BE2C (cell line): ENCODE measurements at places on chromosomes 4 and X.

DNA sequence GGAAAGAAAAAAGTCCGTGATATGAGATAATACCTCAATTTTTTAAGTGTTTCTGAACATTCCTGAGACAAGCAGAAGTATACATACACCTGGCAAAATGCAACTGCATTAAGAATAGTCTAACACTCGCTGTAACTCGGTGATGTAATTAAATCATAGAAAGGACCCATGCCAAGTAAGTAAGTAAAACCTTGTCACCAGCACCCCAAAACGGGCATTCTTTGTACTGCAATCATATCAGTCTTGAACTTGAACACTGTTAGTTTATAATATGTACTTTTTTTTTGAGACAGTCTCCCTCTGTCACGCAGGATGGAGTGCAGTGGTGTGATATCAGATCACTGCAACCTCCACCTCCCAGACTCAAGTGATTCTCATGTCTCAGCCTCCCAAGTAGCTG lies 47.4 kb downstream of the SMIM14 start:
- peak; percentile 34 for DNase-seq

- no peak for DNase-seq
Measured at GRCh38 chrX:25667681-25668080, 470.5 kb upstream of the MAGEB18 start.

GRCh38 chr4:27887646-27888045 lies 1027.0 kb downstream of the STIM2 start:
- no peak for DNase-seq

GRCh38 chrX:16162391-16162790 lies 4.9 kb upstream of the MAGEB17 start:
- no peak for DNase-seq

- DNase-seq = no peak
Measured at GRCh38 chr4:61204353-61205060, 4.4 kb downstream of the ADGRL3 start.

GRCh38 chr4:76607266-76607799 lies 172.3 kb downstream of the SHROOM3 start:
- no peak for DNase-seq

DNA sequence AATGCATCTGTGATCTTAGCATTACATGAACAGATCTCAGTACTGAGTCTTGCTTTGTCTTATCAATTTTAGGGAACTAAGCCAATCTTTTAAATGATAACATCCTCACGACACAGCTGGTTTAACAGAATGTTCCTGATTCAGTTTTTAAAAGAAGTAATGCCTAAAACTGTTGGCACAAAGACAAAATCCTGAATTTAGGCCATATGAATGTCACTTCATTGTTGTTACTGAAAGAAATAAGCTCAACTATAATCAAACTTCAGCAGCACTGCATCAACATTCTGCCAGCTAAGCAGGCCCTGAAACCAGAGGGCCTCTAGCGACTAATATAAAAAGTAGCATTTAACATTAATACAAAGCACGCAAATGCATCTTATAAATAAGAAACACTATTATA lies 130.6 kb downstream of the FRYL start:
- DNase-seq = no peak

GRCh38 chr4:33696586-33696985 lies 2547.7 kb downstream of the ARAP2 start:
- no peak for DNase-seq

DNA sequence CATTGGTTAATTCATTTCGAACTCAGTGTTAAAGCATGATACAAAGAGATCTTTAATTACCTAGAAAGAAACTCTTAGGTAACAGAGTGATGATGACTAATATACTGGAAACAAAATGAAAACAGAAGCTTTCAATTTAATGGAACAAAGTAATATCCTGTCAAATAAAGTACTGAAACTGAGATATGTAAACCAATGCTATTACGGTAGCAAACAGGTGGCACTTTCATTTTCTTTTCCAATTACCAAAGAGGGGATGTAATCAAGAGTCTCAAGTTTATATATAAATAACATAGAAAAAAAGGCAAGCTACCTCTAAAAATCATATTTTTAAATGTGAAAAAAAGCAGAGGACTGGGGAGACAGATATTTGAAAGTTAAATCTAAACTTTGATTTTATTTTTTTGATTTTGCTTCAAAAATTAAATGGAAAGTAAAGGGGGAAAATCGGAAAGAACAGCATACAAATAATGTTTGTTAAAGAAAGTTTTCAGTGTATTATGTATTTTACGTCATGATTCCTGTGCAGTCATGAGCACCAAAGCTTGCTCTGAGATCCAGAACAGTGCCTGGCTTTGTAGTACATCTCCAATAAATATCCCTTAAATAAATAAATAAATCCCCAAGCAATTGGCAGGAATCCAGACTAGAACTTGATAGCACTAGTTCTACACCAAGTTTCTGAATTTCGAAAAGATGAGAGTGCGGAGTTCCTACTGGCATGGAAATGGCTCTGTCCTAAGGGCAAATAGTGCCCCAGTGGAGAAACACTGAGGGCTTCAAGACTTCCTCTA lies 25.0 kb upstream of the RAPGEF2 start:
- DNase-seq = no peak

- no peak for DNase-seq
Measured at GRCh38 chr4:147367891-147368290, 113.0 kb upstream of the EDNRA start.

GRCh38 chr4:55879224-55879623 lies 25.8 kb downstream of the EXOC1 start:
- peak; percentile 19 for DNase-seq

DNA sequence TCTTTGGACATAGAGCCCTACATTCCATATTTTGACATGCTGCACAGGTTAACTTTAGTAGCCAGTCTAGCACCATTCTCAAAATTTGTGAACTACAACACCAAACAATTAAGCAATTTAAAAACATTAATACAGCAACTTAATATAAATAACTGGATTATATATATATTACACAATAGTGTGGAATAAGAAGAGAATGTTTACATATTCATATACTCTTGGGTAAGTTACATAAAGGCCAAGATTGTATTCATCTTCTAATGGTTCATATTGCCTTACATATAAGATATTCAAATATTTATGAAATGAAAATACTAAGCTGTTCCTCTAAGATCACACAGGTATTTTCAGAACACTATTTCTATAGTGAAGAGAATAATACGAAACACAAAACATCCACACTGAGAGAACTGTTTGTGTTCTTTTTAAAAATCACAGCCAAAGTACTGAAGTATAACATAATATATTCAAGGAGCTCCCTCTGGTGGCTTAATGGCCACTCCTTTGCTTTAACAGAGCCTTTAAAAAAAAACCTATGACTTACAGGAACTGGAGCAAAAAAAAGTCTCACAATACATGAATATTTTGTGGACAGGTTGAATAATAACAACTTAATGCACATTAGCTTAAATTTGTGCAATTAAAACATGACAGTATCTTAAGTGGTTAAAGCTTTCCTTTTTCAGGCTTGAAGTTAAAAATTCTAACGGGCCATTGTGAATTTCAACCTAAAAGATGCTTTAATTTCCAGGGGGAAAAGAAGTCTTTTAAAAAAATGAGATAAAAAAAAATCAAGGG lies 46.2 kb downstream of the NEK1 start:
- peak; percentile 56 for DNase-seq

DNA sequence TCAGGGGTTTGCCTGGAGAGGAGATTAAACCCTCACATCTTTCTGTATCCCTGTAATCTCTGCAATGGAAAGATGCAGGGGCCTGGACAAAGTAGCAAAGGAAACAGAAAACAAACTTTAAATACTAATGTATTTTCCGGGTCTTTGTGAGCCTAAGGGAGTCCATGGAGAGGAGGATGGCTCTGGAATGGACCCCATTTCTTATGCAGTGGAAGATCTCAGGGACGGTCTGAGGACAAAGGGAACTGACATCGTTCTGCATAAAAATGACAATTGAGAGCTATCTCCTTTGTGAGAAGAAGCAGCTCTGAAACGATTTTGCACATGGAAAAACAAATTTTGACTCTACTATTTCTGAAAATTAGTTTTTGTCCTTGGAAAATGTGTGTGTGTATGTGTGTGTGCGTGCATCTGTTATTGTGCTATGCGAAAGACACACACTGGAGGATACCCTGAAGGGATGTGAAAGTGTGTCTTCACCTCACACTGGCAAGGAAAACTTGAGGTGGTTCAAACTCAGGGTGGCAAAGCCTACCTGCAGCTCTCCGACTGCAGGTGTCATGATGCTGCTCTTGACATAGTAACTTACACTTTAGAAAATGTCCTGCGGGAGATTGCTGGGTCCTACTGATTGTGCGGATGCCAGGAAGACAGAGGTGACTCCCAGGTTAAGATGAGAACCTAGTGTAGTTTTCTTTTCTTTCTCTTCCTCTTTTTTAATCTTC lies 126.4 kb upstream of the JADE1 start:
- no peak for DNase-seq

GRCh38 chr4:45062935-45063545 lies 336.7 kb upstream of the GNPDA2 start:
- DNase-seq = peak; percentile 13

- no peak for DNase-seq
Measured at GRCh38 chr4:2303121-2303685, 41.3 kb upstream of the MXD4 start.

DNA sequence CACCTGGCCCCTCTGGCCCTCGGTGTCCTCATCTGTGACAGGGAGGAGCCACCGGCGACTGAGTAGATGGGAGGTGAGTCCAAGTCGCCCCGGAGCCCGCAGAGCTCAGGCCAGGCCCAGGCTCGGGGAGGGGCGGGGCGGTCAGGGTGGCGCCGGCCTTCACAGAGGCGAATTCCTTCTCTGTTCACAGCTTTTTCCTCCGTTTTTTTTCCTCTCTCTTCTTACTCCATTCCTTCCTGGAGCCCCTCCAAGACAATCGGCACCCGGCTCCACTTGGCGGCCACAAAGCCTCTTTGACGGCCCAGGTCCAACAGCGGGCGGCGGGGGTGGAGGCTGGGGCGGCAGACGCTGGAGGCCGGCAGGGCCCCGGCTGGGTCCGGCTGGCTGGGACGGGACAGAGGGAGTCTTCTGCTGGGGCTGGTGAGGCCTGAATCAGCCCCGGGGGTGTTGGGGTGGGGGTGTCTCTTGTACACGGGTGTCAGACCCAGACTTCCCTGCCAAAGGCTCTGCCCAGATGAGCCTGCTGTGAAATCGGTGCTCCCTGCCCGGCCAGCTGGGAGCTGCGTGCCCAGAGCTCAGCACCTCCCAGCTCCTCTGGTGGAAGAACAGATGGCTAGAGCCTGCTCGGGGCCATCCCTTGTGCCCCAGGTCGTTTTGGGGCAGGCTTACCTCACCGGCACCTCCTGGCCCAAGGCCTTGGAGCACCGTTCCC lies 22.6 kb downstream of the FGFRL1 start:
- DNase-seq = no peak

DNA sequence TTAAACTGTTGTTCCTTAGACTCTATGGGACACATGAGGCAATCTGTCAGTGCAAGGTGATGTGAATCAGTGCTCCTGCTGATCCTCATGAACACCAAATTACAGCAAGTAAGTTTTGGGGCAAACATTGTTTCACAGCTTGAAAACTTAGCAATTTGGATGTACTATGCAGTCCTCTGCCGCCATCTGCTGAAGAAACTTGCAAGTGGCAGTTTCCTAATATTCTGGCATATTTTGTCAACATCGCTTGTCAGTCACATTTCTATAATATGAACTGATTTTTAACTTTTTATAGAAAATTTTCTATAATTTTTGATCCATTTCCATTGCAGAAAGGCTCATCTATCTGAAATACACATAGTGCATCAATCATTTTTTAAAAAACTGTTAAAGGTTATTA lies 56.3 kb downstream of the ZAR1 start:
- peak; percentile 51 for DNase-seq

- DNase-seq = no peak
Measured at GRCh38 chrX:19057856-19058255, 64.4 kb downstream of the ADGRG2 start.

DNA sequence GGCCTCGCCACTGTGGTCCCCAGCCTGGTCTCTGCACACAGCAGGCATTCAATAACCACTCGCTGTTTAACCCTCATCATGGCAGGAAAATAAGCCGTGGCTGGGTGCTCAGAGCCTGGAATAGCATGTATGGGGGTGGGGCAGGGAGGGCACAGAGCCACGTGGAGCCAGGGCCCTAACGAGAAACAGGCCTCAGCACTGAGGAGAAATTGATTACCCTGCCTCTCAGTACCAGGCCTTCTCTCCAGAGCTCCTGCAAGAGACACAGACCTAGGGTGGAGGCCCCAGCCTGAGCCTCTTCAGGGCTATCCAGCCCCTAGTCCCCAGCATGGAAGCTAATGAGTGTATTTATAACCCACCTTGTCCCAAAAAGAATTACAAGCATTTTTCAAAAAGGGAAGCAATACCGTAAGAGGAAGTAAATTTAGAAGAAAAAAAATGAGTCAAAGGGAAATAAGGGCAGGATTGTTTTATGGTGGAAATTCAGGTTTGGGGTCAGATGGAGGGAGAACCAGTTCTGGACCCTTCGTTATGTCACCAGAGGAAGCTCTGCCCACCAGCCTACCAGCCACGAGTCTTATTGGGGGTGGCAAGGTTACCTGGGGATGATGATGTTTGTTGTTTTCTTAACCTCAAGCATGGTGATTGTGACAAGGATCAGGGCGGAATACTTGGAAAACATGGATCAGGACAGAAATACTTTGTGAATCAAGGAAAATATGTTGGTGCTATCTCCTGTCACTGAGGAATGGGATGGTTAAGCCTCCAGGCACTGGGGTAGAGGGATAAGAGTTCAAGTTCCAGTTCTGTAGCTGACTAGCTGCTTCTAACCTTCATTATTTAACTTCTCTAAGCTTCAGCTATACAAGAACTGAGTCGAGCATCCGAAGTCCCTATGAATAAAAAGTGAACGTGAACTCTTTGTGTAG lies 101.9 kb upstream of the RBPJ start:
- DNase-seq = peak; percentile 22

DNA sequence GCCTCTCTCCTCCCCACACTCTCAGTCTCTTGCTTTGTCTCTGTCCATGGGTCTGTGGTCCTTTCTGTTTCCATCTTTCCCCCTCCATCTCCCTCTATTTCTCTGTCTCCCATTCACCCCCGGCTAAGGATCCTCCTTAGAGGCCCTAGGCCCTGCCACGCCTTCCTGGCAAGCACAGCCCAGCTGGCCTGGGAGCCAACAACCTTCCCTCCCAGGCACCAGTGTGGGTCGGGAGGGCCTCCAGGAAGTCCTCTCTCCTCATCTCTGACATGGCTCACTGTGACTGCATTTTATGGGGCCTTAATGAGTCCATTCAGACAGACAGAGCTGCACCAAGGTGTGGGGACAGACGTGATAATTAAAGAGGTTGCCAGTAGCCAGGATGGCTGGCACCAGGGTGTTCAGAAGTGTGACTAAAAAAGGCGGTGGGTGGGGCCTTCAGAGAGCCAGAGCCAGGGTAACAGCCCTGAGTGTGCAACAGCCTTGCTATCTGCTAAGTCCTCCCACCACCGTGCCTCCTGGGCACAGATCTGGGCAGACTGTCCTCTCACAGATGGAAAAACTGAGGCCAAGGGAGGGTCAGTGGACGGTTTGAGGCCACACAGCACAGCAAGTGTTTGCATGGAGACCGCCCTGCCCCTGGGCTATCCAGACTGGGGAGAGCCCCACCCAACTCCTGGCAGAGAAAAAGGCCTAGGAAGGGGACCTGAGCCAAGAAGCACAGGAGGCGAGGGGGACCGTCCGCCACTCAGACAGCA lies 31.5 kb downstream of the BLOC1S4 start:
- no peak for DNase-seq
